Stimulated activated CD8-positive, alpha-beta memory T cell treated with anti-CD3 and anti-CD28 coated beads, Interleukin-4, amount 100 ng/mL, for 4 hours (primary cell): ENCODE measurements at places on chromosomes 3 and 15.

DNA sequence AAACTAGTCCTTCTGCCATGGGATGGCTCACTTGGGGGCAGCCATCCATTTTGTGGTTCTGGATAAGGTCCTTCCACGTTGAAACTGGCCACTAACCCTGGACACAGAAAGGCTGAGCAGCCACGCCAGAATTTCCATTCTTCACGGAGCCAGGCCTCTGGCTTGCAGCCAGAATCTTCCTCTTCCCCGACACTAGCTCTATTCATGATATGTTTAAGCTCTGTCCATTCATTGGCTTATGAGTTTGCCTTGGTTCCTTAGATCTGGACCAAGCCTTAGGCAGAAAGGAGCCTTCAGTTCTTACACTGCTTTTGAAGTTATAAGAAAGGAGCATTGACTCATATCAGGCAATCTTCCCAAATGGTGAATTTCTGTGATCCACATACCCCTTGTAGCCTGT, 288.4 kb upstream of the GOLGA6L4 start:
- no peak for DNase-seq

- DNase-seq, result no peak
Observed at GRCh38 chr15:36109943-36110658, 469.3 kb upstream of the CDIN1 start.

DNA sequence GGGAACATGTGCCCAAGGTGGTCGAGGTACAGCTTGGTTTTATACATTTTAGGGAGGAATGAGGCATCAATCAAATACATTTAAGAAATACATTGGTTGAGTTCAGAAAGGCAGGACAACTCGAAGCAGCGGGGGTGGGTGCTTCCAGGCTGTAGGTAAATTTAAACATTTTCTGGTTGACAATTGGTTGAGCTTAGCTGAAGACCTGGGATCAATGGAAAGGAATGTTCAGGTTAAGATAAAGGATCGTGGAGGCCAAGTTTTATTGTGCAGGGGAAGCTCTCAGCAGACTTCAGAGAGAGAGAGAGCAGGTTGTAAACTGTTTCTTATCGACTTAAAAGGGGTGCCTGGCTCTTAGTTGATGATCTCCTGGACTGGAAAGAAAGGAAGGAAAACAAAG, 11.3 kb downstream of the CPN2 start:
- DNase-seq, result no peak

GRCh38 chr3:120693439-120694171, 11.6 kb upstream of the HGD start:
- DNase-seq, result no peak

GRCh38 chr15:49168016-49168415, 2.0 kb upstream of the GALK2 start:
- DNase-seq, result no peak

DNA sequence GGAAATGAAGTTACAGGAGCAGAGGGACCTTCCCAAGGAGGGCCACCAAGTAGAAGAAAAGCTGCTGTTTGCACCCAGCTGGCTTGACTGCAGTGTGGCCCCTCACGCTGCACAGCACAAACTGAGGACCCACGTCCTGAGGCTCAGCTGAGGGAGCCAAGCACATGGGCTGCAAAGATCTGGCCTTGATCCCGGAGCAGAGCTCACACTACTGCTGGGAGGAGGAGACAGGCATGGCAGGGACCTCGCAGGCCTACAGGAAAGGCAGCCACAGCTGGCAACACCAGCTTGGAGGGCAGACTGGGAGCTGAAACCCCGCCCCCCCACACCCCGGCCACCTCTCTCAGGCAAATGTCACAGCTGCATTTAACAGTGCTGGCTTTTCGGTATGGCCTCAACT, 39.7 kb downstream of the KLHL25 start:
- DNase-seq, result no peak

GRCh38 chr3:68893600-68894239, 38.6 kb downstream of the TAFA4 start:
- DNase-seq, result no peak

DNA sequence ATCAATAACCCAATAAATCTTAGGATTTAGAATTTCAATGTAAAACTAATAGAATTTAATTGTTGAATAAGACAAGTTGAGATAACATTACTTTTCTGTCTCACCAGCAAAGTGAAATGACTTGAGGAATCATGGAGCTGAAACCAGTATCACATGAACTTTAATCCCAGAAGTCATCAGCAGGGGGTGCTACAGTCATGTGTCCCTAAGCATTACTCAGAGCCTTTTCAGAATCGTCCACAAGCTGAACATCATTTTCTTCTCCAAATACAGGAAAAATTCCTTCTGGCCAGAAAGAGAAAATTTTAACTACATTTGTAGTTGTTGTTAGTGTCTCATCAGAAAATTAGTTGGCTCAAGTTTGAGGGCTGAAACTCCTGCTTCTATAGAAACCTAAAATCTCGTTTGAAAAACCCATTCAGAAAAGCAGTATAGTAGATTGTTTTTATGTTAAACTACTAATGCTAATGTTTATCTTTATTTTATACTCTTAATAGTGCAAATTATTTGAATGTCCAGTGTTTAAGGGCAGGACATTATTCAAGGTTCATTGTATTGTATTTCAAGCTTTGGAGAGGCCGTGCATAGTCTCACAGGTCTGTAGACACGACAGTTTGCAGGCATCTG, 384.1 kb downstream of the PLOD2 start:
- no peak for DNase-seq

DNA sequence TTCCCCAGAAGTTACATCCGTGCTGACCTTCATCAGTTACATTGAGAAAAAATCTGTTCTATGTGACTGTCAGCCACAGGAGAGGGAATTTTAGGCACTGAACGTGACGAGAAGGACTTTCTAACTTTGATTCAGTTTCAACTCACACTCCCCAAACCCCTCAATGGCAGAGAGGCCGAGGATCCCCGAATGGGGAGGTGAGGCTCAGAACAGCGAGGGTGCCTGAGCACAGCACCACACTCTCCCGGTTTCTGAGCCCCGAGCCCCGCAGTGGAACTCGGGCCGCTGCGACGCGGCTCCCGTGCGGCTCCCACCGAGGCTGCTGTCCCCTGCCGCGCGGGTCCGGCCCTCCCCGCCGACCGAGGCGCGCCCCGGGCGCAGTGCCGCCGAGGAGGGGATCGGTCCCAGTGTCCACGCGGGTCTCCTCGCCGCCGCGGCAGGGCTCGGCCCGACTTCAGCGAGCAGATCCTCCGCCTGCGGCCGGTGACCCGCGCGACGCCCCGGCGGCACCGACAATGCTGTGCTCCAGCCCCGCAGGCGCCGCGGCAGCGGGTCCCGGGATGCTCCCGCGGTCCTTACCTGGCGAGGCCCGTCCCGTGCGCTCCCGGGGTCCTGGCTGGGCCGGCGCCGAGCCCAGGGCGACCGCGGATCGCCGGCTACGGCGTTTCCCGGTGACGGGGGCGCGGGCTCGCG, 439 bp downstream of the CTXND1 start:
- DNase-seq, result no peak

DNA sequence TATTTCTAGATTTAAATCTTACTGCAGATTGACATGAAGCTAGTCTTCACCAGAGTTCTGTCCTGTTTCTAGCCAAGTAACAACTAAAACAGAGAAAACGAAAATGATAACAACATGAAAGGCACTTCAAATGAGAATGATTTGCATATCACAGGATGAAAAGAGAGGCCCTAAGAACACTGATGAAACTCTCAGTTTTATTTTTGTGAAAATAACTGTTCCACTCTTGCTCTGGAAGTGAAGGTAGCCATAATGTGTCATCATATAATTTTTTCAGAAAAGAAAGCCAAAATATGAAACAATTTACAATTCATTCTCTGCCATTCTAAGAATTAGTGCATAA, 274.4 kb downstream of the ADAMTSL3 start:
- DNase-seq, result no peak

GRCh38 chr3:87462228-87462627, 185.8 kb upstream of the POU1F1 start:
- no peak for DNase-seq

DNA sequence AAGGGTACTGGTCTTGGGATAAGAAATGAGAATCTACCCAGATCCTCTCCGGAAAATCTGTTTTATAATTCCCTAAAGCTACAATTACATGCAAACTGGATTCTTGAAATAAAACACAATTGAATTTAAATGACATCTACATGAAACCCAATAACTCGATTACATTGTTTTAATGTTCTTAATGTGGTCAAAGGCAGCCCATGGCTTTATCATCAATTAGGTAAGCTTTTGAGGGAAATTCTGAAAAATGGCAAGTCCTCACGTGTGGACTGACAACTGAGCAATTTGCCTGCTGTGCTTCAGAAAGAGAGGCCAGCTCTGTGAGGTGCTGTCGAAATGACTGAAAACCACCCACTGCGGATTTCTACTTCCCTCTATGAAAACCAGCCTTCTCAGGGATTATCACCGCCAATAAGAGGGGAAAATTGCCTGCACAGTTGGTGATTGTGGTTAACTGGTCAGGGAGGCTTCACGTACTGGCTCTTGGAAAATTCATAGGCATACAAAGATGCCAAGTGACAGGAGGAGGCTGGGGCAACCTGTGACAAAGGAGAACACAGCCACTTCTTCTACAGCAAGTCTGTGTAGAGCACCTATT, 200.8 kb upstream of the SLCO3A1 start:
- DNase-seq, result no peak

- no peak for DNase-seq
Observed at GRCh38 chr15:80572337-80572736, 122.8 kb upstream of the ABHD17C start.

- DNase-seq, result peak; percentile 6
Observed at GRCh38 chr3:155805204-155805801, 775 bp downstream of the C3orf33 start.

- no peak for DNase-seq
Observed at GRCh38 chr3:195194559-195195206, 76.3 kb downstream of the XXYLT1 start.

GRCh38 chr3:189084620-189085019, 87.2 kb upstream of the TPRG1 start:
- DNase-seq, result no peak
